WTC11 (cell line): ENCODE measurements at places on chromosomes 7 and 10. TPM values are rescaled to one million over a fixed set of nuclear protein-coding genes. Genes with fewer than 3 reads are reported as not detected.

- no peak for DNase-seq
Measured at GRCh38 chr10:48710647-48711275, 26.1 kb downstream of the WDFY4 start.

GRCh38 chr10:95756809-95757684 lies 1.1 kb downstream of the ENTPD1 start:
- no peak for DNase-seq

DNA sequence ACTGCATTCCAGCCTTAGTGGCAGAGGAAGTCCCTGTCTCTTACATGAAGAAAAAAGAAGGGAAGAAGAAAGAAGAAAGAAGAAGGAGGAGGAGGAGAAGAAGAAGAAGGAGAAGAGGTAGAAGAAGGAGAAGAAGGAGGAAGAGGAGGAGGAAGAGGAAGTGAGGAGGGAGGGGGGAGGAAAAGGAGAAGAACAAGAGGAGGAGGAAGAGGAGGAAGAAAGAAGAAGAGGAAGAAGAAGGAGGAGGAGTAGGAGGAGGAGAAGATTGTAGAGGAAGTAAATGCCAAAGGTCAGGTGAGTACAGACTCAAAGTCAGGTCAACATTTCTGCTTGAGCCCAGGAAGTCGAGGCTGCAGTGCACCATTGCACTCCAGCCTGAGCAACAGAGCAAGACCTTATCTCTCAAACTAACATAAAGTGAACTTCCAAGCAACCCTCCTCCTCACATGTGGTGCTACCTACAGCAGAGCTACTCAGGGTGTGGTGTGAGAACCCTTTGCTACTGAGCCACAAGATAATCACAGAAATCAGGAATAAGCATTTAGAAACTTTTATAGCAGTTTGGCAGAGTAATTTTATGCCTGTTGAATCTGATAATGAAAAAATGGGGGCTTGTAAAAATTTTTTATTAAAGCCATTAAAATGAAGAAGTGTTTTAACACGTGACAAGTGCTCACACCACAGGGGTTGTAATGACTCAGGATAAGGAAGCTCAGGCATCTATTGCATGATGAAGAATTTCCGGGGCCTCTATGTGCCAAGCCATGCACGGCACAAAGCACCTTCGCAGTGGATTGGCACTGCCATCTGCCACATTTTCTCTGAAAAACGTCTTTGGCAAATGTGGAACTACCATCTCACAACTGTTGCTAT lies 224.9 kb upstream of the AUTS2 start:
- no peak for DNase-seq

EGR2 gene
- total RNA-seq = 0.92 to 1.6 TPM (median 1.6 TPM) in 3 replicates

ANKRD30A gene
- total RNA-seq = not detected in 3 replicates
